ENCODE measurements at places on chromosomes 5 and 9.

- no peak for DNase-seq
Measured at GRCh38 chr9:131976157-131977108, 103.2 kb downstream of the MED27 start.

DNA sequence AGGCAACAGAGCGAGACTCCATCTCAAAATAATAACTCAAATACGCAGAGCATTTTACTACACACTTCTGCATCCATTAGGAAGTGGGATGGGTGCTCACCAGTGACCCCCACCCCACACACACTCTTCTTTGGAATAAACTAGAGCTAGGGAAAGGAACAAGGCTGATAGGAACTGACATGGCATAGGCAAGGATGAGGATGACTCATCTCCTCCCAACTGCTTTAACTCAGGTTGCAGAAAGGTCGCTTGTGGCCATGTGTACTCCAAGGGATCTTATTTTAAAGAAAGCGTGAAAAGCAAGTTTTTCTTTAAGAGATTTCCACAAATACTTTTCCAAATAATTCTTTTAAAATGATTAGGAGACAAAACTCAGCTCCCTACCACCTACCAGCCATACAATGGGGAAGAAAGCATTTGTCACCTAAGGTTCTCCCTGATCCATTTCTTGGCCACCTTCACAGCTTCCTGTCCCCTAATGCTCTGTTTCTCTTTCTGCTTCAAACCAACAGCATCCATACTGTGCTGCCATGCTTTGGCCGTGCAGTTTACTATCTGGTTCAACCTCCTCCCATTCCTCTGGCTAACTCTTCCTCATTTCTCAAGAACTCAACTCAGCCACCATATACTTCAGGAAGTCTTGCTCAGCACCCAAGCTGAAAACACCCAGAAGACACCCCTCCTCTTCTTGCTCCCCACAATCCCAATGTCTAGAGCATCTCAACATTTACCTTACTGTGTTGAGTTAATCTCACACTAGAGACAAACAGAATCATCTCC, 211.9 kb downstream of the ACTL7B start:
- DNase-seq: no peak

- DNase-seq: no peak
Measured at GRCh38 chr5:9201761-9202160, 344.1 kb downstream of the SEMA5A start.

DNA sequence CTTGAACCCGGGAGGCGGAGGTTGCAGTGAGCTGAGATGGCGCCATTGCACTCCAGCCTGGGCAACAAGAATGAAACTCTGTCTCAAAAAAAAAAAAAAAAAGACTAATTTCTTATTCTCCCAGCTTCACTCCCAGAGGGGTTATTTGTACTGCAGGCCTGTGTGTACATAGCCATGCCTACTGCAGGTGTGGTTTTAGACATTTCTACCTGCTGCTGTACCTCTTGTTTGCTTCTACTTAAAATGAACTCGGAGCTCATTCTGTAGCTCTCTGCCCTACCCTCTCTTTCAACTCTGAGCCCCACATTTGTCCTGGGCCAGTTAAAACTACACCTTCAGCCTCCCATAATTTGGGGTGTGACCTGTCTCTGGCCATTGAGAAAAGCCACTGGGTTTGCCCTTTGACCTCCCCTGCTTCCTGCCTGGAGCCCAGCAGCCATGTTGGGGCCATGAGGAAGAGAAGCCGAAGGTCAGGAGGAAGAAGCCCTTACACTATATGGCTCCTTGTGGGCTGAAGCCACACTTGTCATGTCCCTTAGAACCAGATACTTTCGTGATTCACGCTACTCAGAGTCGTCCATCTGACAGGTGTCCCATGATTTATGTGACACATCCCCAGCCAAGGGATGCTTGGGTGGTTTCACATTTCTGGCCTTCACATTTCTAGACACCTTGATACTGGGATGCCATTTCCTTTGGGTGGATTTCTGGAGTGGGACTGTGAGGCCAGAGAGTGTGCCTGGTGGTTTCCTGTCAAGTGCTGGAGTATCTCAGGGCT, 9.4 kb upstream of the CARD19 start:
- DNase-seq: no peak

DNA sequence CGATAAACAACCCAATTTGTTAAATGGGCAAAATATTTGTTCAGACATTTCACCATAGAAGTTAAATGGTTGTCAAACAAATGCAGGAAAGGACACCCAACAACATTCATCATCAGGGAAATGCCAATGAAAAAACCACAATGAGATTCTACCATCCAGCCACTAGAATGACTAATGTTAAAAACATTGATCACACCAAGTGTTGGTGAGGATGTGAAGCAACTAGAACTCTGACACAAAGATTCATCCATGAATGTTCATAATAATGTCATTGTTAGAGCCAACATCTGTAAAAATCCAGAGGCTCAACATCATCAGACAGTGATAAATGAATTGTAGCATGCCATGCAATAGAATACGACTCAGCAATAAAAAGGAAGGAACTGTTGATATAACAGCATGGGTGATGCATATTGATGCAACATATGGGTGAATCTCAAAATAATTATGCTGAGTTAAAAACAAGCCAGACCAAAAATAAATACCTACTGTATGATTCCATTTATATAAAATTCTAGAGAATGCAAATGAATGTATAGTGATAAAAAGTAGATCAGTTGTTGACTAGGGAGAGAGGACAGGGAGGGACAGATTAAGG, 55.9 kb upstream of the UNC5A start:
- DNase-seq: no peak

DNA sequence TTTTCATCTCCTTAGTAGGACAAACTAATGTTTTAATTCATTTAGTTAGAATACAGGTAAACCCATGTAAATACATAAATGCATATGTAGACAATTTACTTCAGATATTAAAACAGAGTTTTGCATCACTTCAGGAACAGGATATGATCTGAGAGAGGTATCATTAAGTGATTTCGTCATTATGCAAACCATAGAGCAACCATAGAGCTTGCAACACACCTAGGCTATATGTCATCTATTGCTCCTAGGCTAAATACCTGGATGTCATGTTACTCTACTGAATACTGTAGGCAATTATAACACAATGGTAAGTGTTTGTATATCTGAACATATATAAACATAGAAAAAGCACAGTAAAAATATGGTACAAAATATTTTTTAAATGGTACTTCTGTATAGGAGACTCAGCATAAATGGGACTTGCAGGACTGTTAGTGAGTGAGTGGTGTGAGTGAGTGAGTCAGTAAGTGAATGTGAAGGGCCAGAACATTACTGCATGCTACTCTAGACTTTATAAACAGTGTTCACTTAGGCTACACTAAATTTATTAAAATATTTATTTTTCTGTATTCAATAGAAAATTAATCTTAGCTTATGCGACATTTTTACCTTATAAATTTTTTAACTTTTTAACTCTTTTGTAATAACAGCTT, 1377.5 kb upstream of the CDH9 start:
- no peak for DNase-seq

DNA sequence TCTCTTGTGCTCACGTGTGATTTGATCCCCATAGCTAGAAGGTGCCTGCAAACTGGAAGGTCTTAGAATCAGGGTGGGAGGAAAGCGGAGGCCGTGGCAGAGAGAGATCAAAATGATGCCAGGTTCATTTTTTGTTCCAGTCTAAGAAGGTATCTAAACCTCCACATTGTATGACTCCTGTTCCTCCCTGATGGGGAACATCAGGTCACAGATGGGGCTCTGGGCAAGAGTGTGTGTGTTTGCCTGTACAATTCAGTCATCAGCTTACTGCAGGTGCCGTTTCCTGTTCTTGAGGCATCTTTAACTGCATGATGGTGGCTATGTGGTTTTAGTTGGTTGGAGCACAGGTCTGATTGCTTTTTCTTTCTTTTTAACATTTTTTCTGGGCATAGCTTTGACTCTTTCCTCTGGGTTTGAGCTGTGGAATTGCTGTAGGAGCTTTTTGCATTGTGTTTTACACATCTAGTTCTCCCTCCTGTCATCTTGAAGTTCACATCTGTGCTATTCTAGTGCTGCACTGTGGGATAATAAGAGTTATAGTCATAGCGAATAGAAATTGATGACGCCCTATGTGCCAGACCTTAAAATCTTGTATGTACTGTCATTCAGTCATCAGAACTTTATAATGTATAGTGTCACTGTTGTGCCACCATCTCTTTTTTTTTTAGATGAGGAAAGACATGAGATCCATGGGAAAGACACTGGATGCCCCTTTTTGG, 30.8 kb downstream of the ARHGAP26 start:
- DNase-seq: no peak

DNA sequence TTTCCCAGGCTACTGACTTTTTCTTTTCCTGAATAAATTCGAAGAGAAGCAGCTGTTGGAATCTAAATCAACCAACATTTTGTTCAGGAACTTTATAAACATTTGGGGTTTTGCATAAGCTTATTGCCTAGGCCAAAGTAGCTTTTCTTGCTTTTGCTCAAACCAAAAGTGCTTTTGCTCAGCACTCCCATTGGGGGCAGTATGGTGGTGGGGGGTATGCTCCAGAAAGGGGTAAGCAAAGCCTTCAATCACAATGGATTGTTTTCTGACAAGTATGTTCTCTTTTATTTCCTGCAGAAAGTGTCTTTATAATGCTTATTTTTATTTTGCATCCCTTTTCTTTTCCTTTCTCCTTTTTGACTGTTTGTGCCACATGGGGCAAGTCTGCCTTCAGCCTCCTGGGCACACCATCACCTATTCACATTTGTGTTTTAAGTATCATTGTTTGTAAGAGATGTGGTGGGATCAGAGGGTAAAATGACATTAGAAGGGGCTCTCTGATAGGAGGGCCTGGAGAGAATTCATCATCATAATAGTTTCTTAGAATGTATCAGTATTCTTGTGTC, 86.0 kb downstream of the PRDM6 start:
- DNase-seq: no peak

DNA sequence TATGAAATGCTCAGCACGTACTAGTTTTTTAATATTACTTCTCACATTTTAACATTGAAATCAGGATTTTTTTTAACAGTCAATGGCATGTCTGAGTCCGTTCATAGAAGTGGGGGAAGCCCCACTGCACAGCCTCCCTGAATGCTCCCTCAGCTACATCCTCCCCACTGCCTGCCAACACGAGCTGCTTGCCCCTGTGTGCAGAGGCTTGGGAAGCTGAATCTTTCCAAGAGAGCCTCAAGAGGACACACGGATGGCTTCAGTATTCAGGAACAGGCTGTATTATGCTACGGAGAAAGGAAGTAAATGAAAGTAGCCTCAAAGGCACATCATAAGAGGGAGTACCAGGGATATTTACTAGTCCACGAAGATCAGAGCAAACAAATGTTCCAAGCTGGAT, 248.7 kb downstream of the SPOCK1 start:
- DNase-seq: no peak

All from kidney epithelial cell (primary cell).